ENCODE measurements at places on chromosomes 6 and 20.

DNA sequence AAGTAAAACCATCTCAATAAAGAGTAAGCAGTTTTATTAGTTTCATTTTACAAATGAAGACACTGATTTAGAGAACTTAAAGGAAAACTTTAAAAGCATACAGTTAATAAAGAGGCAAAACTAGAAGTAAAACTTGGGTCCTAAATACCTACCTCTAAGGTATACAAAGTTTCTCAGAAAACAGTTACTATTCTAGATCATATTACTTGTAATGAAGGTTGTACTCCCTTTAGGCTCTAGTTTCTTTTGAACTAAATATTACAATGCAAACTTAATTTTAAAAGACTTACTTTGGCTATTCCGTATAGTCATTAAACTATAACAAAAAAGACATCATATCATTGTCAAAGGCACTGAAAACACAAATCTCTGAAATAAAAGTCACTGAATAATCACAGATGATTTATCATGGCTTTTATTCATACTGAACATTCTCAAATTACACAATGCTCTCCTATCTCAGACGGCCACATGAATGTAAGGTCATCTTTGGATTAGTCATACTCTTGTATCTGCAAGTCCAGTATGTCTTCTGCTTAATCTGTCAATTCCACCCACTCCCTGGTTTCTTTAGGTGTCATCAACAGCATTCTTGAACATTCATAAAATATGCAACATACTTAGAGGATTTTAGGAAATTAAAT, 361.6 kb upstream of the RUNX2 start:
- DNase-seq: peak; percentile 14

DNA sequence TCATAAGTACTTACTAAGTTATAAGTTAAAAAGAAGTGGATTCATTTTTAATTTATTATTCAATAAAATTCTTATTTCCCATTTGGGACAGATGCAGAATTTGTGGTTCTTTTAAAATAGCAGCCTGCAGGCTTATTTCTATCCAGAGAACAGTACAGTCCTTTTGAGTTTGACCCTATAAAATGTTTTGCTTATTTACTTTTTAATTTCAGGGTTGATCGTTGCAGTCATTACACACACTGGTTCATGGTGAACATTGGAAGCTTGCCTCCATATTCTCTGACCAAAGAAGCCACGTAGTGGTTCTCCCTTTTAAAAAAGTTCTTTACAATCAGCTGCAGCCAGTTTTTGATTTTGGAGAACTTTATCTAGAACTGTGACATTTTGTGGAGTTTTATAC, 122.9 kb upstream of the PDE7B start:
- DNase-seq: no peak

DNA sequence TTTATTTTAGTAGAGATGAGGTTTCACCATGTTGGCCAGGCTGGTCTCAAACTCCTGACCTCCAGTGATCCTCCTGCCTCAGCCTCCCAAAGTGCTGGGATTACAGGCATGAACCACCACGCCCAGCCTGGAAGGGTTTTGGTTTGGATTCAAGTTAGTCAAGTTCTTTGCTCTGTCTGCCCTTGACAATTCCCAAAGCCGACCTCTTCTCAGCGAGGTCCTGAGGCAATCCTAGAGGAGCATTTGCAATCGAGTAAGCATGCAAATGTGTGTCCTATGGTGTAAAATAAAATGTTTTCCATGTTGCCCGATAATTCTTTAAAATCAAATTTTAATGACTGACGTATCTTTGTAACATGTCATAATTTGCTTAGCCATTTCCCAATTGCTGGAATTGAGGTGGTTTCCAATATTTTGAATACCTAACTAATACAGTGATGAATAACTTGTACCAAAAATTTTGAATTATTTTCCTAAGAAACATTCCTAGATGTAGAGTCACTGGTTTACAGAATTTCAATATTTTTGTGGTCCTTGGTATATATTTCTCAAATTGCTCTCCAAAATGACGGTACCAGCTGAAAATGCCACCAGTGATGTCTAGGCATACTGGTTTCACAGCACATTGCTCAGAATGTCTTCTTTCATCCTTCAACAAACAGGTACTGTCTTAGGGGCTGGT, 38.7 kb downstream of the GTF2H5 start:
- no peak for DNase-seq

- DNase-seq: no peak
Observed at GRCh38 chr6:85435851-85436250, 14.0 kb upstream of the NT5E start.

GRCh38 chr6:25375125-25375524, 96.0 kb downstream of the CARMIL1 start:
- no peak for DNase-seq

DNA sequence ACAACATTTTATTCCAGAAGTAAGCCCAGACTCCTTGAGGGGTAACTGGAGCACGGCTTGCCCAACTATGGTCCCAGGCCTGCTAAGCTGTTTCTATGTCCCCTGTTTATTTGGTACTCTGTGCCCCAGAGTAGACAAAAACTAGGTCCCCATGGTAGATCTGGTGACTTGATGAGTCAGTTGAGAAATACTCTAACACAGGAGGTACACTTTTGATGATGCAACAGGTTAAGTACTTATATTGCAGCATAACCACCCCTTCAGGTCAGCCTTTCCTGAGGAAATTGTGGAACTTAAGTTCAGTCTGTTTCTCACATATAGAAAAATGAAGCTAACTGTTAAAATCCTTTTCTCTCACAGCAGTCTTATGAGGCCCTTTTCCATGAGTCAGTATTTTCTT, 19.6 kb downstream of the TTPAL start:
- no peak for DNase-seq

GRCh38 chr6:13696226-13696625, 15.4 kb downstream of the RANBP9 start:
- no peak for DNase-seq

DNA sequence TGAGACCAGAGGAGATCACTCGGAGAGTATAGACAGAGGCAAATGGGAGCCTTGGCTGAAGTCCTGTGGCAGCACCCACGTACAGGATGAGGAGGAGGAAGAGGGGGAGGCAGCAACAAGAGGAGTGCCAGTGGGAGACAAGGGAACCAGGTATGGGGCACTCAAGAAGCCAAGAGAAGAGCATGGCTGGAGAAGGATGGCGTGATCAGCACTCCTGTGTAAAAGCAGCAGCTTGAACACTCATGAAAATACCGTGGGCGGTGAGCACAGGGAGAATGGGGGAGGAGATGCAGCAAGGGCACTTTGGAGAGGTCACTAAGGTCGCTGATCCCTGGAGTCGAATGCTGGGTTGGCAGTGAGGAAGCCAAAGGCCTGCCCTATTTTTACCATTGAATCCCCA, 51.2 kb upstream of the PRND start:
- no peak for DNase-seq

DNA sequence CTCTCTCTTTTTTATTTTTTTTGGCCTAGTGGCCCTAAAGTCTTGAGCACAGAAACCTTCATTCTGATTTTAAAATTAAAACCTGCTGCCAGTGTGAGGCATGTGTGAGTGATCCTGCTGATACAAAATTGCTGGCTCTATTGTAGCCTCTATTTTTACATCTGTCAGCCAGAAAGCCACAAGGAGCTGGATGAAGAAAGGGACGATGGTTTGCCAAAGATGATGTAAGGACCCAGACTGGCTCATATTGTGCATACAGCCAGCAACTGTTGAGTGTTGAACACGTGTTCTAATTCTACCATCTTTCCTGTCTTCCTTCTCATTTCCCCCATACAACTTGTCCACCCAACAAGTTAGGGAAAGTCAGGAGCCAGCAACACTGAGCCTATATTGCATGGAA, 40.8 kb upstream of the ATXN1 start:
- no peak for DNase-seq

DNA sequence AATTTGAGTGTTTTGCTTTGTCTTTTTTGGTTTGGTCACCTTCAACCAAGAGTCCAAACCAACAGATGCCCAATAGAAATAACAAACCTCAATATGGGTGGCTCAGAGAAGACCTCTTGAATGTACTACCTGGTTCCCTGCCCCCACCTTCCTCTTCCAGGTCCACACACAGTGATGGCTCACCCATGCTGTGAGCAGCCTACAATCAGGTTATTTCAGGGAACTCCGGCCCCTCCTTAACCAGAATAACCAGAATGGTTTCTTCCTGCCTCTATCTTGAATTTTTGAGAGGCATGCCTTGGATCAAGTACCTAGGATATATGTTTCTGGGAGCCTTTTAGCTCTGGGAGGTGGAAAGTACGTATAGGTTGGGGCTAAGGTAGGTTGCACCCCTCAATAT, 327.1 kb upstream of the PRDM1 start:
- no peak for DNase-seq

- DNase-seq: no peak
Observed at GRCh38 chr6:126312013-126312665, 27.8 kb upstream of the CENPW start.

GRCh38 chr6:6661684-6662083, 73.2 kb downstream of the LY86 start:
- DNase-seq: no peak

DNA sequence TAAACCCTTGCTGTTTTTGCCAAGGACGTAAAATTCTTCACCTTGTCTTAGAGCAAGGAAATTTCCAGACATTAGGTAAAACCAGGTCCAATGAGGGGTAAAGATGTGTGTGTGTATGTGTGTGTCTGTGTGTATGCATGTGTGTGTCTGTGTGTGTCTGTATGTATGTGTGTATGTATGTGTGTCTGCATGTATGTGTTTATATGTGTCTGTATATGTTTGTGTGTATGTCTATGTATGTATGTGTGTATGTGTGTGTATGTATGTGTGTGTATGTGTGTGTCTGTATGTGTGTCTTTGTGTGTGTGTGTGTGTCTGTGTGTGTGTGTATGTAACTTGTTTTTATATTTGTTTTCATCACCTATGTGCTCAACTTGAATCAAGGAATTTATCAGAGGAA, 373.7 kb downstream of the TAF4 start:
- DNase-seq: no peak

- DNase-seq: no peak
Observed at GRCh38 chr6:152356662-152357061, 280.5 kb downstream of the SYNE1 start.

- no peak for DNase-seq
Observed at GRCh38 chr6:69097948-69098347, 462.9 kb downstream of the ADGRB3 start.

GRCh38 chr20:40706977-40707582, 18.0 kb upstream of the MAFB start:
- no peak for DNase-seq

DNA sequence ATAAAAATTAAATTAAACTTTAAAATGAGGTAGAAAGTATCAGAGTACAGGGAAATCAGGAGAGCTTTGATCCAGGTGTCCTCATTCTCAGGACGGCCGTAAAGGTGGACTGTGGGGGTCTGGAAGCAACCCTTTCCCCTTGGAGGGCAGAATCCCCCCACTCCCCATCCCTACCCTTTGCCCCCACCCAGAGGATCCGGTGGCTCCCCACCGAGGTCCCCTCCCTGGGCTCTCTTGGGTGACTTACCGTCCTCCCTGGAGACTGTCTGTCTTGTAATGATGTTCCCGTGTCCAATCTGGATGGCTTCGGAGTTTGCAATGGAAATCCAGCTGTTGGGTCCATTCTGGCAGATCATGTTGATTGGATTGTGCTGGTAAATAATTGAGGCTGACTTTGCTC, 7.3 kb downstream of the ZBP1 start:
- no peak for DNase-seq

- DNase-seq: no peak
Observed at GRCh38 chr6:166803471-166803870, 152.9 kb downstream of the RNASET2 start.

DNA sequence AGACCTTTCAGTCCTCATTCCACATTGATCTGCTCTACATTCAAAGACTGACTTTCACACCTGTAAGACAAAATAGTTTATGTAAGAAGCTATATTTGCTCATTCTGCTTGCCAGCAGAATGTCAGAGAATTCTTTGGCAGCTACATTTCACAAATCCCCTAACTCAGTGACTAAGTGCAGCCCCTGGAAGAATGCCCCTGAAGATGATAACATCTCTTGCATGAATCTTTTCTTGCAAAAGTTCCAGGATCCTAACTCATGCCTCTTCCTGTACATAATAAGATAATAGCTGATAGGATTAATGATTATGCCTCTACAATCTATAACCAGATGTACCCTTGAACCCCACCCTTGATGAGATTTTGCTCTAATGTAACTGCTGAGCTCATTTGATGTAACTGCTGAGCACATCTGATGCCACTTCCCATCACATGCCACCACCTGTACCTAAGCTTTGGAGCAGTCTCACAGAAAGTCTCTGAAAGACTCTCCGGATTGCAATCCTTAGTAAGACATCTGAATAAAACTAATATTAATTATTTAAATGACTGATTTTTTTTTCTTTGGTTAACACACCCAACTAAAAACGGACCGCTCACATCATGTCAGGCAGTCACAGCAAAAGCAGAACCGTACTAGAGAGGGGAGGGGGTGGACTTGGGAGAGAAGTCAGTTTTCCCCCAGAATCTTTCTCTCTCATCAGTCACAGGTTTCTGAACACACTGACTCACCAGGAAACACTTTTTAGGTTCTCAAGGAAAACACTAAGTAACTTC, 684 bp upstream of the DNAH8 start:
- no peak for DNase-seq

DNA sequence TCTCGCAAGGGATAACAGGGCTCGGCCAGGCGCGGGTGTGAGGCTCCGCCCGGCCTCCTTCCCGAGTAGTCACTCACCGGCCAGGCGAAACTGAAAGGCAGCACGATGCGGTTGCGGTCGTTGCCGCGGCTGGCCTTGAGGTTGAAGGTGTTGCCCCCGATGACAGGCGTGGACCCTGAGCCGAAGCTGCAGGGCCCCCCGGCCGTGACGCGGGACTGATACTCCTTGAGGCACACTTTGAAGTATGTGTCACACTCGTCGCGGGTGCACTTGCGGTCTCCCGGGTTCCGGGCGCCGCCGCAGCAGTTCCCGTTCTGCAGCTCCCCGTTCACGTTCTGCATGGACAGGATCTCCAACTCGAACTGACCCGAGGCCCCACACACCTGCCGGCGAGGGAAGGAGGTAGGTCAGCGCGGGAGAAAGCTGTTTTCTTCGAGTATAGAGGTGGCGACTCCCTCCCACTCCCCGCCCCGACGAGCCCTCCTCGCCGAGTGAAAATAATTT, 1.1 kb downstream of the JAG1 start:
- no peak for DNase-seq

DNA sequence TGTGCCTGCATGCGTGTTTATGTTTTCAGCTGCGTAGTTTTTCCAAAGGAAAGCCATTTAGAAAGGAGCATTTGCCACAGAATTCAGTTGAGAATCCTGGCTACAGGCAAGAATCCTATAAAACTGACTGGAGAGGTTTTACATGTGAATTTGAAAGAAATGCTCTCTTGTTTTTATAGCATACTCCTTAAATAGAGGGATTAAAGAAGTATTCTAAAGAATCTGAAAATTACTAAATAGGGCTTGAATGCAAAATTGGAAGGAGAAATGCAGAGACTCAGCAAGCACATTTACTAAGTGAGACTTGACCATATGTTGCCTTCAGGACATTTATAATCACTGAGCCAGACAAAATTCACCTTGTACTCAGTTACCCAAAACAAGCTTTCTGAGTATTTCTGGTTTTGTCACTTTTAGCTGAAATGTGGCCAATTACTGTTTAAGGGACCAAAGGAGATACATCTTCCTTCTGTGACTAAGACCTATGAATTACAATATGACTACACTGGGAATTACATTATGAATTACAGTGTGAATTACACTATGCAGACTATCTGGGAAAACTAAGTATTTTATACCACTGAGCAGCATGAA, 107.4 kb upstream of the ASCC3 start:
- DNase-seq: no peak

GRCh38 chr6:147954938-147955337, 387.7 kb upstream of the SASH1 start:
- DNase-seq: no peak

GRCh38 chr6:30991891-30992290, 8.4 kb downstream of the MUC21 start:
- no peak for DNase-seq
